ENCODE measurements at places on chromosomes 5 and 9.

DNA sequence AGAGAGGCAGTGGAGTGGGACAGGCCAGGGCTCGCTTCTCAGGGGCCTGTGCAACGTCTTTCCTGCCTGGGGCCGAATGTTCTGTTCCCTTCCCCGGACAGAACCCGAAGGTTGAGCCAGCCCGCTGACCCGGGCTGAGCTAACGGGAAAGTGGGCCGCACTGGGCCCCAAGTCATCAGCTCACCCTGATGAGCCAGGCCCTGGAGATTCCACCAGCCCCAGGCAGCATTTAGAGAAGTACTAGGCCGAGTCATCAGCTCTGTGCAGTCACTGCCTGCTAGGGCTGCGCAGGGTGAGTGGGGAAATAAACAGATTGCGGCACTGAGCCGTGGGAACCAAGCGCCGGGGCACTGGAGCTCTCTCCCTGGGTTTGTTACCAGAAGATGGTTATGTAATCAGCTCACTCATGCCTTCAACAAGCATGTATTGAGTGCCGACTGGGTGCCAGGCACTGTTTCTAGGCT, 29.1 kb upstream of the DUSP1 start:
- no peak for DNase-seq

DNA sequence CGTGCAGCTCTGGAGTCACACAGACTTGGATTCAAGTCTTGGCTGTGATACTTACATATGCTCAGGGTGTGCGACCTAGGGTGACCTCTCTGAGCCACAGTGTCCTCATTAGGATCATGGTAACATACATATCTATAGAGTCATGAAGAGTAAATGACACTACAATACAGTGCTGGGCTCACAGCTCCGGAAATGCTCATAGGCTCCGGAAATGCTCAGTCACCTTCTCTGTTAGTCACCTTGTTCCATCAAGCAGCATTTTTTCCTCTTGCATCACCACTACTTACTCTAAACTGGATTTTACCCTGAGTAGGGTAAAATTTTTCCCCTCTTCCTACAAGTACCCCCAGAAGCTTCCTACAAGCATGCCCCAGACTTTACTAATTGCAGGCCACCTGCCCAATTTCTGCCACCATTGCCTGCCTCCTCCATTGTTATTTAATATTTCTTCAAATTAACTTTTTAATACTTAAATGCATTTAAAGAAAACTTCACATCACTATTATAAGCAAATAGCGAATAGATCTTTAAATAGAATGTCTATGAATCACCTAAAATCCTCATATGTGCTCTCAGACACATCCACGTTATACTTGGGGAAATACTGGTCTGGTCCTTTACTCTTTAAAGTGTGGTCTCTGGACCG, 147.6 kb upstream of the SPRY4 start:
- no peak for DNase-seq

DNA sequence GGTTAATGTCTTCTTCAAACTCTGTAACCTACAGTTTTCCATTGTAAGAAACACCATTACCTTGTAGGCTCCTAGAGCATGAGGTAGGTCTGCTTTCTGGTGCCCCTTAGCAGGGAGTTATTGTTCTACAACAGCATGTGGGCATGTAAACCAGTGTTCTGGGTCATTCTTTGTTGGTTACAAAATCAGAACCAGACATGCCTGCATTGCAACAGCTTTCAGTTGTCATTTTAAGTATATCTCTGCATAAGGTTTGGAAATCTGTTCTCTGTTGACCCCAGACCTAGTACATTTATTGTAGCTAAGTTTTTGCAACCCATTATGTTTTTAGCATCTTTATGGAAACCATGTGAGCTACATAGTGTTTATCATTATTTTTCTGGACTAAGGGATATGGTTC, 10.9 kb downstream of the RGMB start:
- no peak for DNase-seq

- DNase-seq, result peak; percentile 75
These were observed at the start of gene PPP2R2B for GRCh38 chr5:146878476-146879172. PPP2R2B (minus strand) TSS chr5:146878757.

- DNase-seq, result no peak
These were observed 6.3 kb downstream of the ERBIN start for GRCh38 chr5:65932676-65933075.

DNA sequence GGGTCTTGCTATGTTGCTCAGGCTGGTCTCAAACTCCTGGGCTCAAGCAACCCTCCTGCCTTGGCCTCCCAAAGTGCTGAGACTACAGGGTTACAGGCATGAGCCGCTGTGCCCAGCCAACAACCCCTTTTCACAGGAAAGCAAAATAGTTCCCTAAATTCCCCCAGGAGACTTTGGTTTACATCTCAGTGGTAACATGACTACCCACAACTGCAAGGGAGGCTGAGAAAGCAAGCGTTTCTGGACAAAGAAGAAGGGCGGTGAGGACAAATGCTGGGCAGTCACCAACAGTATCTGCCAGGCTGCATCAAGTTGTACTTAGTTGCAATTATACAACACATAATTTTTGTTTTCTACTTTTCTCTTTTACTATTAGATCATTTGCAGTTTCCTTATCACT, 7.4 kb upstream of the ADGRD2 start:
- no peak for DNase-seq

GRCh38 chr5:168073991-168074800, 217.2 kb upstream of the WWC1 start:
- DNase-seq, result no peak

GRCh38 chr5:5085381-5085780, 54.7 kb upstream of the ADAMTS16 start:
- DNase-seq, result no peak

- no peak for DNase-seq
These were observed 10.2 kb upstream of the AUH start for GRCh38 chr9:91371894-91372293.

- no peak for DNase-seq
These were observed 3.5 kb downstream of the RUFY1 start for GRCh38 chr5:179553875-179554274.

DNA sequence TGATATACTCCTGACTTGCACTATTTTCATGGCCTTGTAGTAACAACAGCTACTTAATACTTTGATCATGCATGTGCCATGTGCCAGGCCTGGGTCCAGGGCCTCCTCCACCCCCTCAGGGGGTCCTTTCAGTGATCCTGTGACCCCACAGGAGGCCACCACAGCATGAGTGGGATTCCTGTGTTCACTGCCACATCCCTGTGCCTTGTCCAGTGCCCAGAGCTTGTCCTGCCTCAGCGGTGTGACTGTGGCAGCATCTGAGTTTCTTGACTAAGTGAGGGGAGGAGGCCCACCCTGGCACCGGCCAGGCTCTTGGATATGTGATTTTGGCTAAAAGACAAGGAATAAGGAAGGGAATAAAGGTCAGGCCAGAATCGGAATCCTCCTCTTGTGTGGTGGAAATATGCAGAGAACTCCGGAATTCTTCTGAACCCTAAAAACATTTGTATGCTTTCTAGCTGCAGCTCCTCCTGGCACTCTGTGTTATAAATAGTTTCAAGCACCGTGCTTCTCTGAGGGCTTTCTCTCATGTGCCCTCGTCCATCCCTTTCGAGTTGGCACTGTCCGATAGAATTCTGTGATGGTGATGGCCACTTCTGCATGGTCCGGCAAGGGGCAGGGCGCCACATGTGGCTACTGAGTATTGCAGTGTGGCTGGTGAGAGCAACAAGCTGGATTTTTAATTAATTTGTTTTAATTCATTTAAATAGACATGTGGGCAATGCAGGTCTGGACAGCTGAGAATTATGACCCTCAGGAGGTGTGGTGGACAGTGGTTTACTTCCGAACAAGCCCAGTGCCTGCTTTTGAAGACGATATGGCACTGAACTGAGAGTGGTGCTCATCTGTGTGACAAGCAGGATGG, 31.8 kb downstream of the TENT4A start:
- no peak for DNase-seq
